ENCODE measurements at places on chromosomes 7 and 10.

GRCh38 chr10:75599875-75600648 lies 168.6 kb downstream of the LRMDA start:
- DNase-seq: no peak

- DNase-seq: peak; percentile 53
Measured at GRCh38 chr10:79374312-79375191, 27.3 kb downstream of the PPIF start.

- DNase-seq: no peak
Measured at GRCh38 chr10:112131346-112131745, 52.2 kb downstream of the GPAM start.

DNA sequence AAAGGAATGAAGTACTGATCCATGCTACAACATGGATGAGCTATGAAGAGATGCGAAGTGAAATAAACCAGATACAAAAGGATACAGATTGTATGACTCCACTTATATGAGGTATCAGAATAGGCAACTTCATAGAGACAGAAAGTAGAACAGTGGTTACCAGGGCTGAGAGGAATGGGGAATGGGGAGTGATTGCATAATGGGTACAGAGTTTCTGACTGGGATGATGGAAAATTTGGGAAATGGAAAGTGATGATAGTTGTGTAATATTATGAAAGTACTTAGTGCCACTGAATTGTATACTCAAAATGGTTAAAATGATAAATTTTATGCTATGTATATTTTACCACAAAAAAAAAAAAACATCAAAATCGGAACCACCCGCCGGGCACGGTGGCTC lies 3.9 kb downstream of the ATXN7L1 start:
- DNase-seq: no peak

GRCh38 chr10:2948127-2948854 lies 119.1 kb upstream of the PFKP start:
- no peak for DNase-seq

DNA sequence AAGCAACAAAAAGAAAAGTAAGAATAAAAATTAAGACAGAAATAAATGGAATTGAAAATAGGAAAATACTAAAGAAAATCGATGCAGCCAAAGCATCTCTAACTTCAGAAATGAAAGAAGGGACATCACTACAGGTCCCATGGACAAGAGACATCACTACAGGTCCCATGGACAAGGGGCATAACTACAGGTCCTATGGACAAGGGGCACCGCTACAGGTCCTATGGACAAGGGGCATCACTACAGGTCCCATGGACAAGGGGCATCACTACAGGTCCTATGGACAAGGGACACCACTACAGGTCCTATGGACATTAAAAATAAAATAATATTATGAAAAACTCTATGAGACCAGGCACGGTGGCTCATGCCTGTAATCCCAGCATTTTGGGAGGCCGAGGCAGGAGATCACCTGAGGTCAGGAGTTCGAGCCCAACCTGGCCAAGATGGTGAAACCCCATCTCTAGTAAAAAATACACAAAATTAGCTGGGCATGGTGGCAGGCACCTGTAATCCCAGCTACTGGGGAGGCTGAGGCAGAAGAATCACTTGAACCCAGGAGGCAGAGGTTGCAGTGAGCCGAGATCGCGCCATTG lies 101.0 kb upstream of the DNAAF5 start:
- no peak for DNase-seq

- no peak for DNase-seq
Measured at GRCh38 chr10:51985336-51985735, 285.9 kb upstream of the CSTF2T start.

- no peak for DNase-seq
Measured at GRCh38 chr7:73831834-73832651, 1.2 kb downstream of the CLDN4 start.

GRCh38 chr10:89122433-89123051 lies 84.6 kb downstream of the CH25H start:
- DNase-seq: peak; percentile 14

- DNase-seq: peak; percentile 66
Measured at GRCh38 chr7:154927624-154928125, 75.2 kb downstream of the PAXIP1 start.

DNA sequence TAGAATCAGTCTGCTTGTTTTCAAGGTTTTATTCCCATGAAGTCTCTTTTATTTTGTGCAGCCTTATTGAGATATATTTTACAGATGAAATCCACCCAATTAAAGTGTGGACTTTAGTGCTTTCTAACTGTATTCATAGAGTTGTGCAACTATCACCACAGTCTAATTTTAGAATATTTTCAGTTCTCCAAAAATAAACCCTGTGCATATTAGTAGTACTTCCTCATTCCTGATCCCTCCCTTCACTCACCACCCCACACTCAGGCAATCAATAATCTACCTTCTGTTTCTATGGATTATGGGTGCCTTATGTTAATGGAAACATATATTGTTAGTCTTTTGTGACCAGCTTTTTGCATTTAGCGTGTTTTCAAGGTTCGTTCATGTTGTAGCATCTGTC lies 185.7 kb upstream of the TMEM72 start:
- peak; percentile 41 for DNase-seq

GRCh38 chr10:44756216-44756615 lies 154.9 kb upstream of the TMEM72 start:
- DNase-seq: peak; percentile 37

- no peak for DNase-seq
Measured at GRCh38 chr10:89580243-89580642, 44.8 kb upstream of the SLC16A12 start.

DNA sequence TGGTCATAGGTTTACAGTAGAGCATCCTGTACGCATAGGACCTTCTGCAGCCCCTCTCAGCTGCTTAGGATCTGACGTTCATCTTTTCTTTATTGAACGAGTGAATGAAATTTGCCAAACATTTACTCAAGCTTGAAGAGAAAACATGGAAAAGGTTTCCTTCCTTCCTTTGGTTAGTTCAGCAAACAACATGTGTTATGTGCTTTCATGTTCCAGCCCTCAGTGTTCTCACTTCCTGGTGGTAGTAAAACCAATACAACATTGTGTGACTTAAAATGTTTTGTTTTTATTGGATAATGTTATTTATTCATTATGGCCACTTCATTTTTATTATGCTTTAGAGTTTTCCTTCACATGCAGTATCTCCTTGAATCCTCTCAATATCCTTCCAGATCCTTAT lies 1.4 kb upstream of the CDCA7L start:
- no peak for DNase-seq

GRCh38 chr7:50793120-50793946 lies 10.6 kb upstream of the GRB10 start:
- peak; percentile 38 for DNase-seq

DNA sequence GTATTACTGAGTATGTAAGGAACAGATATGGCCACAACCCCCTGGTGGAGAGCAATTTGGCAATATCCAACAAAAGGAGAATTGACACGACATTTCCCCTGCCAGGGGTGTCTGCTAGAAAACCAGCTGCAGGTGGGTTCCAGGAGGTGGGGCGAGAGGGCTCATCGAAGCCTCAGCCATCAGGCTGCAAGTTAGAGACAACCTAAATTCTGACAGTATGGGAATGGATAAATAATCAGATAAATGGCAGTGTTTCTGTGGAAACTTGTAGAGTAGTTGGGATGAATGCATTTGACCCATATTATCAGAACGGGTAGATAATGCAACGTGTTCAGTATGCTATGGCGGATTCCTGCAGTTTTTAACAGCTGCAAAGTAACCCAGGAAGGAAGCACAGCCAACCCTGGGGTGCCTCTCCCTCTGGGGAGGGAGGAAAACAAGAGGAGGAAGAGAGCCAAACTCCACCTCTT lies 3.5 kb downstream of the TMEM273 start:
- no peak for DNase-seq

- no peak for DNase-seq
Measured at GRCh38 chr7:82317257-82317721, 126.3 kb downstream of the CACNA2D1 start.

DNA sequence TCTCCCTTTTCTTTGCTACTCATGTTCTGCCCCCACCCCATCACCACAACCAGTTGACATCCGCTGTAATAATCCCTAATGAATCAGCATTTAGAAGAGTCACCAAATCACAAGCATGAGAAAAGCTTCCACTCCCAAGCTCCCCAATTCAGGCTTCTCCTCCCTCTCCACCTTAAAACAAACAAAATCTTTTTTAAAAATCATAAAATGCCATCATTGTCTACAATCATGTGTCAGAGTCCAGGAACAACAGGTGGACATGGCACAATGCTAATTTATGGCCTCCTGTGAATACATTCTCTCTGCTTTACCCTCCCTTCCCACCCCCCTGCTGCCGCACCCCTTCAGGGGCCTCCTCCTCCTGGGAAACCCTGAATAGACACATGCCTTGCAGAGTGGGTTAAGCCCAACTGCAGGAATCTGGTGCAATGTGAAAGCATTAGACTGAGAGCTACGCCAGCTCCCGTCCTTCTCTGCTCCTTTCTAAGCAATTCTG lies 3.7 kb downstream of the LRRC4 start:
- no peak for DNase-seq

DNA sequence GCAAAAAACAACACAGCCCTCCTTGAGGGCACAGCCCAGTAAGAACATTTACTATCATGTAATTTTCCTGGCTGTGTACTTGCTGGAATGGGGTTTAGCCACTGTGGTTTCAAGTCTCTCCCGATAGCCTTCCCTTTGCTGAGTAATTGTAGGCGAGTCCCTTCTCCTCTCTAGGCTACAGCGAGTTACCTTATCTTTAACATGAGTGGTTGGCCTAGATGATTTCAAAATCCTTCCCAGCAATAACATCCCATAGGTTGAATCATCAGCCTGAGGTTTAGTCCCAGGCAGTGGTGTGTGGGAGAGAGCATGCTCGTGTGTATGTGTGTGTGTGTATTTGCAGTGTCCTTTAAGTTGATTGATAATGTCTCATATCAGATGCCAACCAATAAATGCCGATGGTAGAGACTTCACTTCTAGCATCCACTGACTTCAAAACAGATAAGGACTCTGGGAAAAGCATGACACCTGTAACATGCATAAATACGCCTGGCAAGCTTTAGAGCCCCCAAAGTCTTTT lies 142.9 kb upstream of the ZMIZ1 start:
- peak; percentile 91 for DNase-seq

GRCh38 chr7:75642810-75643486 lies 95.8 kb downstream of the HIP1 start:
- peak; percentile 11 for DNase-seq

DNA sequence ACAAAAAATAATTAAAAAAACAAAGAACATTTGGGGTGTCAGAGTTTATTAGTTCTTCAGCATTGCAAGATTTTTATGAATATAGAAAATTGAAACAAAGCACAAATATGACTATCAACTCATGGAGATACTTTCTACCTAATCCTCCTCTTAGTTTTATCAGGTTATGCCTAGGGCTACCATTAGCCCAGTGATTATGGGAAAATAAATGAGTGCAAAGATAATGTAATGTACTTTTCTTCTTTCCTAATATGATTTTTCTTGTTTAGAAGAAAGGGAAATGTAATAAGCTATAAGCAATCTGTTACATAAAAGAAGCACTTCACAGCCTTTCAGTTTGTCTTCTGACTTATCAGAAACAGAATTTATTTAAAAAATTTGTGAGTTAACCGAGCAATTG lies 676.8 kb downstream of the SORCS1 start:
- no peak for DNase-seq

GRCh38 chr10:66684581-66684980 lies 241.3 kb upstream of the LRRTM3 start:
- DNase-seq: peak; percentile 54

- DNase-seq: no peak
Measured at GRCh38 chr7:48176356-48176893, 5.2 kb downstream of the ABCA13 start.

- no peak for DNase-seq
Measured at GRCh38 chr7:38520741-38521140, 110.4 kb downstream of the AMPH start.

DNA sequence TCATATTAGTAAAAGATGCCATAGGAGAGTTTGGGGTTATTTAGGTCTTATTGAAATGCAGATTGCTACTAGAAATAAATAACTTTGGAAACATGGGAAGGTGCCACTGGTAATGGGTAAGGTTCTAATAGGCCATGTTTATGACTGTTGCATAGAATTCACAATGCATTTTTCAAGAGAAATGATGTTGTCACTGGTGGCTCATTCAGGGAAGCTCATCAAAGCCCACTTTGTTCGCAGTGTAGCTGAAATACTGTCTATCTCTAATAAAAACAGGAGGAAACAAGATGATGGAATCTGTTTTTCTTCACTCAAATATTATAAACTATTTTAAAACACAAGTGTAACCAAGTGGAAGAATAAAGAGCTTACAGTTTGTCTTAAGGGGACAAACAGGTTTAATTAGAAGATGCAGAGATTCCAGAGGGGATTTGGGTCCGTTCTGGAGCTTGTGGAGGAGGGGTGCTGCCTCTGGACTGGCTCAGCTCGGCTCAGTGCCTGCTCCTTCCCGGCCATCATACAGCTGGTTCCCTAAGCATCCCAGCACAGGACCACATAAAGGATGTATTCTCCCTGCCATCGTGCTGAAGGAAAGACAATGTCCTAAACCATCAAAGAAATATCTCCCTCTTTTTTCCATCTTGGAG lies 20.4 kb downstream of the OPALIN start:
- no peak for DNase-seq

DNA sequence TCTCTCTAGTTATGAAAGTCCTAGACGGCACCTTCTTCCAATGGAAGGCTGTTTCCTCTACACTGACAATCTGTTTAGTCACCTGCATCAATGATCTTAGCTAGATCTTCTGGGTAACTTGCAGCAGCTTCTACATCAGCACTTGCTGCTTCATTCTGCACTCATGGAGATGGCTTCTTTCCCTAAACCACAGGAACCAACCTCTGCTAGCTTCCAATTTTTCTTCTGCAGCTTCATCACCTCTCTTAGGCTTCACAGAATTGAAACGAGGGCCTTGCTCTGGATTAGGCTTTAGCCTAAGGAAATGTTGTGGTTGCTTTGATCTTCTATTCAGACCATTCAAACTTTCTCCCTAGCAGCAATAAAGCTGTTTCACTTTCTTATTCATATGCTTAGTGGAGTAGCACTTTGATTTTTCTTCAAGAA lies 24.6 kb downstream of the NAMPT start:
- no peak for DNase-seq

- DNase-seq: no peak
Measured at GRCh38 chr10:69573056-69573806, at the start of gene NEUROG3. Gene NEUROG3 (minus strand): TSS chr10:69573422. CDS start chr10:69573043, 379 bp downstream.

GRCh38 chr7:91685544-91685943 lies 195.0 kb downstream of the MTERF1 start:
- peak; percentile 18 for DNase-seq

DNA sequence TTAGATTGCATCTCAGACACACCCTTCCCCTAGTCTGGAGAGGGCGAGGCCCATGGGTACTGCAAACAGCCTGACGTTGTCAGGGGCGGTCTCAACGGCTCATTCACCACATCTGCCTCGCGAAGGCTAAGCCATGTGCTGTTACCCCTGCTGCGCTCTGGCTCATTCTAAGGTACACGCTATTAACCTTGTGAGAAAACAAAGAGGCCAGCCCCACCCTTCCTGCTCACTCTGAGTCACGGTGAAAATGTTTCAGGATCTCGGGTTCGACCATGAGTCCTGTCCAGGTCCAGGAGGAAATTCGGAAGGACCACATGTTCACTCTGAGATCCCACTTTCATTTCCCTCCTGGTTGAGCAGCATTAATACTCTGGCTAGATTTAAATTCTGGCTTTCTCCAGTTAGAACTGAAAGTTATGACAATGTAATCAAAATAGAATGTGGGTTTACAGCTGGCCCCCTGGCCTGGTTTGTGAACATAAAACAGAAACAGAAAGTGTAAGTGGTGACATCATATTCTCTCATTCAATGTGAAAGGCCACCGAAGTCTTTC lies 55.2 kb downstream of the EGFR start:
- no peak for DNase-seq

- DNase-seq: no peak
Measured at GRCh38 chr7:120695848-120696247, 162.1 kb downstream of the TSPAN12 start.

GRCh38 chr7:151167197-151167961 lies at the start of gene GBX1:
Gene GBX1 (minus strand): TSS chr7:151167694. CDS start chr7:151167548, 146 bp downstream.
- DNase-seq: no peak

Data from fibroblast of skin of left quadriceps (primary cell).